ENCODE measurements at places on chromosomes 16 and 17. TPM values are rescaled to one million over a fixed set of nuclear protein-coding genes. Genes with fewer than 3 reads are reported as not detected.

- 0 out of 2 replicates have a peak overlapping the region, but pooled peaks have one; percentile 28 for H3K27ac ChIP-seq
- no peaks in the 10 kb centered on the region for H3K27me3 ChIP-seq
- peaks cover 11% of the 10 kb centered on the region for H3K36me3 ChIP-seq
- H3K4me1 ChIP-seq = peaks cover 100% of the 10 kb centered on the region
These were observed 27.5 kb downstream of the TOM1L2 start for GRCh38 chr17:17944743-17945142.

- DNase-seq = no peak
- 0 out of 2 replicates have a peak, but pooled peaks cover 1% of the 10 kb centered on the region for H3K27me3 ChIP-seq
- peaks cover 33% of the 10 kb centered on the region for H3K4me1 ChIP-seq
- H3K4me3 ChIP-seq = no peak overlapping the region
- H3K36me3 ChIP-seq = peaks cover 15% of the 10 kb centered on the region
These were observed 100.4 kb upstream of the DNAH17 start for GRCh38 chr17:78677303-78678221.

- H3K4me1 ChIP-seq = peaks cover 8% of the 10 kb centered on the region
- peaks cover 8% of the 10 kb centered on the region for H3K36me3 ChIP-seq
- no peak overlapping the region for H3K4me3 ChIP-seq
- no peak overlapping the region for H3K27ac ChIP-seq
These were observed 15.4 kb downstream of the DHODH start for GRCh38 chr16:72023962-72024361.

Gene KRT39
- not detected for total RNA-seq

DNA sequence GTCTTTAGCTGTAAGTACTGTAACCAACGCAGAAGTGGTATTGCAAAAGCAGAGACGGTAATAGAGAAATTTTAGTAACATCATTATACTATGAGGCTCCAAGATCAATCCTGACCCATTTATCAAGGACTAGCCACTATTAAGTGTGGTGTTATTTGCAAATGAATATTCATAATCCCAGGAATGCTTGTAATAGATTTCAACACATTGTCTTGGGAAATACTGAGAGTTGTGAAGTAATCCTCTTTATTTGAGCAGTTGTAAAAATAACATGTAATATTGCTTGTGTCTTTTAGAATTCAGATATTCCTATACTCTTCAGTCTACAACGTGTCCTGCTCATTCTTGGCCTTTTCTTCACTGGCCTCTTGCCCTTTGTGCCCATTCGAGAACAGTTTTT, 46.4 kb downstream of the GDPD1 start:
- H3K27me3 ChIP-seq = peaks cover 2% of the 10 kb centered on the region
- no peaks in the 10 kb centered on the region for H3K4me1 ChIP-seq
- no peaks in the 10 kb centered on the region for H3K36me3 ChIP-seq
- DNase-seq = no peak
- no peak overlapping the region for H3K4me3 ChIP-seq

Gene ZG16
- total RNA-seq = not detected

GRCh38 chr16:19166500-19166899, 1.5 kb upstream of the SYT17 start:
- H3K36me3 ChIP-seq = no peaks in the 10 kb centered on the region
- DNase-seq = no peak
- no peaks in the 10 kb centered on the region for H3K4me1 ChIP-seq
- H3K27me3 ChIP-seq = peaks cover 24% of the 10 kb centered on the region
- H3K27ac ChIP-seq = no peak overlapping the region

- H3K4me1 ChIP-seq = peaks cover 16% of the 10 kb centered on the region
- DNase-seq = no peak
- 0 out of 2 replicates have a peak, but pooled peaks cover 4% of the 10 kb centered on the region for H3K36me3 ChIP-seq
- no peak overlapping the region for H3K27ac ChIP-seq
These were observed 10.3 kb downstream of the MYCBPAP start for GRCh38 chr17:50518384-50519023.

GRCh38 chr16:30774367-30775130, 12.4 kb downstream of the RNF40 start:
- H3K4me3 ChIP-seq = peak overlapping the region; percentile 93
- H3K27ac ChIP-seq = peak overlapping the region; percentile 97
- peaks cover 35% of the 10 kb centered on the region for H3K4me1 ChIP-seq
- peaks cover 24% of the 10 kb centered on the region for H3K36me3 ChIP-seq
- no peak for DNase-seq
- peaks cover 17% of the 10 kb centered on the region for H3K27me3 ChIP-seq

Gene SLC2A4
- 0.07 TPM for total RNA-seq

Gene TELO2
- total RNA-seq = 35.9 TPM

Gene IGF2BP1
- total RNA-seq = 34.6 TPM

DNA sequence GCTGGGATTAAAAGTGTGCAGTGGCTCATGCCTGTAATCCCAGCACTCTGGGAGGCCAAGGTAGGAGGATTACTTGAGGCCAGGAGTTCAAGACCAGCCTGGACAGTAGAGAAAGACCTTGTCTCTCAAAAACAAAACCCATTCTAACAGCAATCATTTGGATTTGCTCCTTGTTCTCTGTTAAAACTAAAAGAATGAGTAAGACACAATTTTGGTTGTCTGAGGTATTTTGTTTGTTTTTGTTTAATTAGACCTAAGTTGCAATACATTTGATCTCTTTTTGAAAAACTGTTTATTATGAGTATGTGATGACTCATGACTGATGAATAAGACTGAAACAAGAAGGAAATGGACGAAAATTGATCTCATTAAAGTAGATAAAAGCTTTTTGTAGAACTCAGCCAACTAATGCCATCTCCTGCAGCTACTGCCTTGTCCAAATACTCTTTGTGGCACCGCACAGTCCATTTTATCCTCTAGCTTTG, 29.0 kb downstream of the GLG1 start:
- peak; percentile 77 for DNase-seq
- H3K27ac ChIP-seq = peak overlapping the region; percentile 65
- H3K27me3 ChIP-seq = no peaks in the 10 kb centered on the region
- H3K4me1 ChIP-seq = peaks cover 33% of the 10 kb centered on the region
- peak overlapping the region; percentile 45 for H3K4me3 ChIP-seq

- H3K4me3 ChIP-seq = no peak overlapping the region
- H3K36me3 ChIP-seq = peaks cover 5% of the 10 kb centered on the region
- DNase-seq = no peak
- no peak overlapping the region for H3K27ac ChIP-seq
- no peaks in the 10 kb centered on the region for H3K27me3 ChIP-seq
These were observed 8.8 kb downstream of the MLYCD start for GRCh38 chr16:83907631-83908250.

- peak overlapping the region; percentile 64 for H3K4me3 ChIP-seq
- peaks cover 26% of the 10 kb centered on the region for H3K27me3 ChIP-seq
- H3K36me3 ChIP-seq = no peaks in the 10 kb centered on the region
- H3K4me1 ChIP-seq = peaks cover 37% of the 10 kb centered on the region
- peak; percentile 95 for DNase-seq
These were observed 30.7 kb upstream of the MED9 start for GRCh38 chr17:17445925-17446665.

- no peak overlapping the region for H3K4me3 ChIP-seq
- H3K27me3 ChIP-seq = peaks cover 2% of the 10 kb centered on the region
- H3K36me3 ChIP-seq = peaks cover 22% of the 10 kb centered on the region
- peak overlapping the region; percentile 56 for H3K27ac ChIP-seq
These were observed 29.9 kb downstream of the SMURF2 start for GRCh38 chr17:64632194-64632593.
